ENCODE measurements at places on chromosomes 12 and 14.

DNA sequence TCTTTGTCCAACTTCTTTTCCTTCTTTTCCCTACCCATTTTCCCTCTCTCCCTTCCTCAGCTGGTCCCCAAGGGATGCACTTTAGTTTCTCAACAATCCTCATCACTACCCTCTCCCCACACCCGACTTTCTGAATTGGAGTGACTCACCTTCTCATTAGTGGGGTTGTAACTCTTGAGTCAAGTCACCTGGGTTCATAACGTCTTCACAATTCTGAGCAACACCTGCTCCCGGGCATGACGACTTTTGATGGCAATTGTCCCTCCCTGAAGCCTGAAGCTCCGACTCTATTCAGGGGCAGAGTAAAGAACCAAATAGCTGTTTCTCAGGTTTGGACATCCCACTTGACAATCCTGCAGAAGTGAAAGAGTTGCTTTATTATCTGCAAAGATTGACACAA, 82.7 kb upstream of the OTX2 start:
- DNase-seq: no peak

GRCh38 chr14:52366796-52367315, 52.7 kb downstream of the PTGER2 start:
- DNase-seq: no peak

DNA sequence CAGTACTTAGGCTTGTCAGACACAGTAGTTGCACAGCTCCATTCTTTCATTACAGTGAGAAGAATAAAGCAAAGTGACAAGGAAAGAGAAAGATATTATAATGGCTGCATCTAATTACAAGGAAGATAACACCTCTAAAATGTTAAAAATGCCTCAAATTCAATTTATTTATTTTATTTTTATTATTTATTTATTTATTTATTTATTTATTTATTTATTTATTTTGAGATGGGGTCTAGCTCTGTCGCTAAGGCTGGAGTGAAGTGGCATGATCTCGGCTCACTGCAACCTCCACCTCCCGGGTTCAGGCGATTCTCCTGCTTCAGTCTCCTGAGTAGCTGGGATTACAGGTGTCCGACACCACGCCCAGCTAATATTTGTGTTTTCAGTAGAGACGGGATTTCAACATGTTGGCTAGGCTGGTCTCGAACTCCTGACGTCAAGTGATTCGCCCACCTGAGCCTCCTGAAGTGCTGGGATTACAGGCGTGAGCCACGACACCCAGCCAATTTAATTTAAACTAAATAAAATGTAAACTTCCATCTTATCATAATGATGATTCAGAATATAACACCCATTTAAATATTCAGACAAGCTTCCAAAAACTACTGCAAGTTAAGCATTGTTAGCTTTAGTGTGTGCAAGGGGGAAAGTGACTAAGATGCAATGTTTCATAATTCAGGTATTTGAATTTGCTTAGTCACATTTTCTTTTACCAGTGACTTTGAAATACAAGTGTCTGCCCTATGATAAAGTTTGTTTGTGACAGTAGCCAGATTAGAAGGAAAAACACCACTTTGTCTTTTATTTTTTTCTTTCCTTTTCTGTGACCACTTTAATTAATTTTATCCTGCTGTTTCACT, 2.4 kb upstream of the CFAP54 start:
- DNase-seq: no peak

- no peak for DNase-seq
Observed at GRCh38 chr12:43840338-43840737, 4.5 kb downstream of the TMEM117 start.

DNA sequence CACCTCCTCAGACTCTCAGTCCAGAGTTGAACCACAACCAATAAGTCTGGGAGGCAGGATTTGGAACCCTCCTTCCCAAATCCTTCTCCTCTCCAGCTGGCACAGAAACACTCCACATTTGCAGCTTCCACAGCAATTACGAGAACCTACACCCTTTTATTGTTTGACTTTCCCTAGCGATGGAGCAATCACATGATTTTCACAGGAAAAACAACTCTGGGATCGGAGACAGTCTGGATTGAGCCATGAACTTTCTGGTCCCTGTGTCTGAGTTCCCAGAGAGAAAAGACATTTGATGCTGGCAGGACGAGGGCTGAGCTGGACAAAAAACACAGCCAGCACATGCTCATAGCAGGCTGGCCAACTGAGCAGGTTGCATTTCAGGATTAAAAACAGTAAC, 49.0 kb upstream of the STON2 start:
- DNase-seq: no peak

Measured in GM04503 (cell line).